Right renal cortex interstitium (tissue), 3 donors: ENCODE measurements at places on chromosomes 7 and 10. TPM values are rescaled to one million over a fixed set of nuclear protein-coding genes. Genes with fewer than 3 reads are reported as not detected.

The VWA2 gene
- polyA plus RNA-seq: 1.7 TPM

The GIMAP4 gene
- 33.5 TPM for polyA plus RNA-seq

DNA sequence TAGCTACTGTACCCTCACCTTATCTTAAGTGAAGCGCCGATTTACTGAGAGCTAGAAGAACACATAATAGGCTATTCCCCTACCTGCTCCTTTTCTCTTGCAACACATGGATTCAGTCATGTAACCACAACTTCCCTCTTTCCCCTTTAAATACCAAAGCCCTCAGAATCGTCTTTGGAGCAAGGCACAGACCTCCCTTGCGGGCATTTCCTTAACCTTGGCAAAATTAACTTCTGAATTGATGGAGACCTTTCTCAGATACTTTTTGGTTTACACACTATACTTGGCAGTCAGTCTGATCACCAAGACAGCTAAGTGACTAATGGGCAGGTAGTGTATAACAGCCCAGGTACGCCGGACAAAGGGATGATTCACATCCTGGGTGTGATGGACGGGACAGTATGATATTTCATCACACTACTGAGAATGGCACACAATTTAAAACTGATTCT, 72.7 kb upstream of the SEC61G start:
- no peak for DNase-seq

The BLNK gene
- 41.9 TPM for polyA plus RNA-seq

The FKBP6 gene
- polyA plus RNA-seq: 0.25 TPM

DNA sequence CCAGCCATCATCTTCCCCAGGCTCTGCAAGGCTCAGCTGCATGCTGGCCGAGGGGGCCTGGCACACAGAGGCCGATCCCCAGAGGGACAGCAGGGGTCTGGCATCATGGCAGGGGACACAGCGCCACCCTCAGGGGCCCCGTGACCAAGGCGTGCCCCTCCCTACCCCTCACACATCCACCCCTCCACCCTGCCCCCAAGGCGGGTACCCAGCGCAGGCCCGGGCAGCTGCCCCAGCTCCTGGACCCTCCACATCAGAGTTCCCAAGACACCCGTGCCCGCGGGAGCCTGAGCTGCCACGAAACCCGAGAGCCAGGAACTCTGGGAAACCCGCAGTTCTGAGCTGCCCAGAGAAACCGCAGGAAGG, 46.5 kb upstream of the TNRC18 start:
- DNase-seq: no peak

DNA sequence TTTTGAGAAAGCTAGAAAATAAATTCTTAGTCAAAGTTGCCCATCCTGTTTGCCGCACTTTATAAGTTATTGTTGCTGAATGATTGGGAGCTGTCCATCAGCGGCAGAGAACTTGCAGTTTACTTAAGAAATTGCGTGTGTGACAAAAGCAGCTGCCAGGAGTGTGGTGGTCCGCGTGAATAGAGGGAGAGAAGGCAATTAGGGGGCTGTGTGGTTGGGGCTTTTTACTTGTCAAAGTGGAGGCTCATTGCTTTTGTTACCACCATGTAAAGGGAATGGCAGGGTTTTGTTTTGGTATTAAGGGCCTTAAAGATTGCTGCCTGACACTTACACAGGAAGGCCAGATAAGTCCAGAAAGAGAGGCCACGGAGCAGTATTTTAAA, 177.8 kb downstream of the TCF7L2 start:
- no peak for DNase-seq

- DNase-seq: no peak
Measured at GRCh38 chr10:95266674-95267095, 24.1 kb downstream of the PDLIM1 start.

The MACROH2A2 gene
- polyA plus RNA-seq: 82.0 TPM

The TEX47 gene
- not detected for polyA plus RNA-seq

The CTAGE8 gene
- 7.7 TPM for polyA plus RNA-seq

DNA sequence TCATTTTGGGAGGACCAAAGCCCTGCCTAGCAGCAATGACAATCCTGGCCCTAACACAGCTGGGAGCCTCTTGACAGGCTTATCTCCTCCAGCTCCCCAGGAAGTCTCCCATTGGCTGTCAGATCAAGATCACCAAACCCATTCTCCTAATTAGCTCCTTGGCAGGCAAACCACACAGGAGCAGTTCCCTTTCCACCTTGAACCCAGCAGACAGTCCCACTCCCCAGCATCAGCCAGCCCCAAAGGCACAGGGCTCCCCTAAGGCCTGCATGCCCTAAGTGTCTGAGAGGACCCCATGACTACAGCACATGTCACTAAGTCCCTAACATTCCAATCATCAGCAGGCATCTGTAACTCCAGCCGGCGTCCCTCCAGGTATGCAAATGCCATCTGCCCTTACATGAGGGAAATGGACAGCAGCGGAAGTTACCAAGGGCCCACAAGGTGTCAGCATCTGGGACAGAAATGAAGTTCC, 348.5 kb downstream of the KCNMA1 start:
- DNase-seq: no peak

The COL17A1 gene
- 0.29 TPM for polyA plus RNA-seq

The IFIT2 gene
- polyA plus RNA-seq: 10.4 TPM

The CYP2C18 gene
- polyA plus RNA-seq: 0.24 TPM

DNA sequence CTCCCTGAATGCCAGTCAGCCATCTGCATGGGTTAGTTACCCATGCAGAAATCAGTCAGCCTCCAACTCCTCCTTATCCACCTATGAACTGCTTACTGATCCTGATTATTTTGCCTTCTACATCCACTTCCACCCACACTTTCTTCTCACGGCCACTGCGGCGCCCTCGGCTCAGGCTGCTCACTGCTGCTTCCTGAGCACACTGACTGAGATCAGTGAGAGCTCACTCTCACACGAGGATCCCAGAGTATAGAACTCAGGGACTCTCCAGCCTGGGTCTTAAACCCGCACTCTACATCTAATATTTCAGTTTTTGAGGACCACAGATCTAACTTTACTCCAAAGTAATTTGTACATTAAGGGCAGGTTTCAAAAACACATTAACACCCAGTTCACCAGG, 64.4 kb downstream of the GRB10 start:
- no peak for DNase-seq

The IKZF1 gene
- polyA plus RNA-seq: 1.8 TPM

- DNase-seq: no peak
Measured at GRCh38 chr10:116430288-116430687, 2.6 kb downstream of the PNLIPRP3 start.

DNA sequence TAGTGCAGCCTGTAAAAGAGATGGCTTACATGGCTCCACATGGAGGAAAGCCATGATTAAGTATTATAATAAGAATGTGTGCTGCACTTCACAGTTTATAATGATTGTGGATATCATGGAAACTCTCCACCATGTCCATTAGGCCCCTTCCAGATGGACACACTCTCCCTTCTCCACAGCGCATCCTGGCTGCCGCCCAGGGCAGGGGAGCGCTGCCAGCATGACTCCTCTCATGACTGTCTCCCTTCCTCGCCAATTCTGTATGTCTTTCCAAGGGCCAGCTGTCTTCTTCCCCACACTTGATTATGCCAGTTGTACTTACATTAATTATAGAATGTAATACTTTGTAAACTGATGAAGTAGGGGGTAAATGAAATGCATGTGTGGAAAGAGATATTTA, 259.3 kb upstream of the TMEM72 start:
- DNase-seq: no peak

The YAE1 gene
- polyA plus RNA-seq: 38.4 TPM

DNA sequence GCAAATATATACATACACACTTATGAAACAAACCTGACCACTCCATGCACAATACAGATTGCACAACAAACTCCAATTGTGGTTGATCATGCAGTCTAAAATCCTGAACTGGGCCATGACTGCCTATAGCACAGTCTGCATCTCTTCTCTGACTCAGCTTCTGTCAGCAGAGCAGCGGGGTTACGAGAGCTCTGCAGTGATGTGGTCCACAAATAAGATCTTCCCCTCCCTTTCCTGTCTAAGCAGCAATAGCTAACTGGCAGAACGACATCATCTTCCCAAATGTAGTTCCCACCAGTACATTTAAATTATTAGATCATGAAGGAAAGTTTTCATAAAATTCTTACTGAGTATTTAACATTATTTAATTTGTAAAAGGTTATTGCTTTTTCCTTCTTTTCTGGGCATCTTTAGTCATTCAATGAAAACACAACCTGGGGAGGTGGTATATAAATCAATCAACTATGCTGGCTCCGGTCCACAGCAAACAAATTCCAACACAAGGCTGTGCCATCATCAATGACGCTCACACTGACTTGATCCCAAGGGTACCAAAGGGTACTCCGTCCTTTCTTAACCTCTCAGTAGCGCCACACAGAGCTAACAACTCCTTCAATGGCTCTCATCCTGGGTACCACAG, 17.1 kb downstream of the ARHGAP21 start:
- DNase-seq: no peak

DNA sequence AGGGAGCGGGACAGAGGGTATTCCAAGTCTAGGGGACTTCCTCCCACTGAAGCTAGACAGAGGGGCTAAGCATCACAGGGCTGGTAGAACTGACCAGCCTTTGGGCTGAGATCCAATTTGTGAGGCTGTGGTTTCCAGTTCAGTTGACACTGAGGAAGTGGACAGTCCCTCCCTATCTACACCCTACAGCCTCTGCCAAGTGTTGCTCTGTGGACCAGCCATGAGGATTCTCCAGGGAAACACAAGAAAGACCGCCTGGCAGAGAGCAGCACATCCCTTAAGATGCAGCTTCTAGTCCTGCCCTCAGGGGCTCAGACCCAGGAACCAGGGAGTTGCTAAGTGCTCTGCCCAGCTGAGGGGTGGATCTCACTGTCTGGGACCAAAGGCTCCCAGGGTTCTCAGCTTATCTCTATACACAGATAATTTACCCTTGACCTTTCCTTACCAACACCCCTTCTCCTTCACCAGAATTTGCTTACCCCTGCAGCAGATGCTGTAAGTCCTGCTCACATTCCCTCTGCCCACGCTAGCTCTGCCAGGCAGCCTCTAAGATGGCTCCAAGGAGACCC, 252.0 kb downstream of the SKIDA1 start:
- DNase-seq: no peak

- DNase-seq: no peak
Measured at GRCh38 chr10:68550747-68551411, 9.3 kb upstream of the TET1 start.

- no peak for DNase-seq
Measured at GRCh38 chr10:99827936-99828335, 45.5 kb downstream of the ABCC2 start.

GRCh38 chr10:55024713-55025112, 223.7 kb upstream of the PCDH15 start:
- no peak for DNase-seq

The CBX3 gene
- 386 TPM for polyA plus RNA-seq

GRCh38 chr7:105524840-105525239, 2.8 kb upstream of the PUS7 start:
- DNase-seq: no peak

- no peak for DNase-seq
Measured at GRCh38 chr7:50264908-50265307, 39.6 kb upstream of the IKZF1 start.

- no peak for DNase-seq
Measured at GRCh38 chr10:125756853-125757487, 18.7 kb downstream of the MMP21 start.

- no peak for DNase-seq
Measured at GRCh38 chr7:43630482-43630881, 47.6 kb downstream of the STK17A start.

- no peak for DNase-seq
Measured at GRCh38 chr10:43209651-43210141, 57.2 kb downstream of the RASGEF1A start.

The STEAP1 gene
- 14.3 TPM for polyA plus RNA-seq
